ENCODE measurements at places on chromosomes 6 and 20. TPM values are rescaled to one million over a fixed set of nuclear protein-coding genes. Genes with fewer than 3 reads are reported as not detected.
A peak's percentile ranks its signal among the peaks of the same experiment; 100 is the strongest.

DNA sequence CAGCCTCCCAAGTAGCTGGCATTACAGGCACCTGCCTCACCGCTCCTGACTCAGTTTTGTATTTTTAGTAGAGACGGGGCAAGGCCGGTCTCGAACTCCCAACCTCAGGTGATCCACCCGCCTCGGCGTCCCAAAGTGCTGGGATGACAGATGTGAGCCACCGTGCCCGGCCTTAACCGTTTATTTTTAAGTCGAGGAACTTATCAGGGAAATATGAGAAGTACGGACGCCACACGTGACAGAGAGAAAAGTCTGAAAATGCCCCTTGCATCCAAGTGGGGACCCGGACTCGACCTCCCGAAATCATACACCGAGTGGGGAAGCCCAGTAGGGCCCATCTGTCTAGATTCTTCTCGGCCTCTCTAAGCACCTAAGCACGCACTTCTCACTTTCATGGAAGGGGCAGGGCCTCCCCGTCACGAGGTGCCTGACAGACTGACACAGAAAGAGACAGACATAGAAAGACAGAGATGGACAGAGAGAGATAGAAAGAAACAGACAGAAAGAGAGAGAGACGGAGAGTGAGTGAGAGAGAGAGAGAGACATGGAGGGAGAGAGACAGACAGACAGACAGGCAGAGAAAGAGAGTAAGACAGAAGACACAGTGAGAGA lies 756.5 kb upstream of the DEFB115 start:
- H3K4me3 ChIP-seq, result no peak overlapping the region
- H3K4me1 ChIP-seq, result no peaks in the 10 kb centered on the region
- no peak overlapping the region for H3K27ac ChIP-seq
- H3K27me3 ChIP-seq, result no peaks in the 10 kb centered on the region
- no peak for DNase-seq

DNA sequence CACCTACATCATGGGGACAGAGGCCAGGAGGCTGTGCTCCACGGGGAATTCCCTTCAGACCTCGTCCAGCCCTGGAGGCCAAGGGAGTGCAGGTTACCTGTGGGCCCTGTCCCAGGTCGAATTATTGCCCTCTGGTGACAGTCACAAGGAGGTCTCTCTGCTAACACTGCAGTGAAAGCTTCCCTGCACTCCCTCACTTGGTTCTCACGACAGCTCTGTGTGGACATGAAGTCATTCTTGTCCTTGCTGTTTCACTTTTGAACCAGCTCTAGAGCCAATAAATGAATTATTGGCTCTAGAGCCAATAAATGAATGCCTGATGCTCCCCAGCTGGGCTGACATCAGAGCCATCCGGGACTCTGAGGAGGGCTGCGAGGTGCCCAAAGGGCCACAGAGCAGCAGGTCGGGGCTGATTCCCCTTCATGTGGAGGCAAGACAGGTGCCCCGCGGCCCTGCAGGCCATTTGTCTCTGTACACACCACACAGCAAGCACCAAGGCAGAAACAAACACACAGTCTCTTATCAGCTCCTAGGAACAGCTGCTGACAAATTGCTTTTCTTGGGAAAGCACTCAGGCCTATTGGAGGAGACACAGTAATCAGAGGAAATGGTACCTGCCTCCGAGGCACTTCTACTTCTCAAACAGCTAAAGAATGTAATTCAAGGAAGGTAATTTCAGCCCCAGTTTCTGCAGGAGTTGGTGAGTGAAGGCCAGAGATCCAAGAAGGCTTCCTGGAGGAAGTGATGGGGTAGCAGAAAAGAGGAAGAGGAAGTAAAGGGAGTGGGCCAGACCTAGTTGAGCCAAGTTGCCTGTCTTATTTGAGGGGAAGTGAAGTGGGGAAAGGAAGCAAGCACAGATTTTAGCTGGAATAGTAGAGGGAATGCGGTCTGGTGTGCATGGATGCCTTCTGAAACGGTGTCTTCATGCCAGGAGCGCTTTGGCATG lies 27.5 kb upstream of the TBXT start:
- H3K4me1 ChIP-seq, result no peaks in the 10 kb centered on the region
- H3K4me3 ChIP-seq, result no peak overlapping the region
- no peaks in the 10 kb centered on the region for H3K27me3 ChIP-seq
- no peaks in the 10 kb centered on the region for H3K36me3 ChIP-seq
- H3K27ac ChIP-seq, result no peak overlapping the region

GRCh38 chr20:50269091-50270033 lies 78.7 kb downstream of the CEBPB start:
- no peaks in the 10 kb centered on the region for H3K36me3 ChIP-seq
- H3K27ac ChIP-seq, result no peak overlapping the region
- H3K4me3 ChIP-seq, result no peak overlapping the region
- no peak for DNase-seq
- H3K27me3 ChIP-seq, result no peaks in the 10 kb centered on the region

DNA sequence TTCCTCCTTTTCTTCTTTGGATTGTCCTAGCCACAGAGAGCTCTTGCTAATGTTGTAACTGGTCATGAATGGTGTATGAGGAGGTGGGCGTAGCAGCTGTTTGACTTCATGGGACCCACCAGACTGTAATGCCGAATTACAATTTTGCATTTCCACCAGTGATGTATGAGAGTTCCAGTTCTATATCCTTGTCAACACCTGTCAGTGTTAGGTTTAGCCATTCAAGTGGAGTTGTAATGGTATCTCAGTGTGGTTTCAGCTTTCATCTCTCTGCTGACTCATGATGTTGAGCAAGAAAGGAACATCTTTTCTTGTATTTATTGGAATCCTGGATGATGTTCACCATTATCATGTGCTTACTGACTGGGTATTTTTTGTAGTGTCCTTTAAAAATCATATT lies 5.1 kb downstream of the IGF2R start:
- H3K4me1 ChIP-seq, result peaks cover 46% of the 10 kb centered on the region
- H3K27ac ChIP-seq, result no peak overlapping the region
- no peak for DNase-seq
- H3K4me3 ChIP-seq, result no peak overlapping the region
- H3K27me3 ChIP-seq, result no peaks in the 10 kb centered on the region
- H3K36me3 ChIP-seq, result no peaks in the 10 kb centered on the region

The PSORS1C2 gene
- not detected for total RNA-seq

GRCh38 chr20:57283860-57284259 lies 17.4 kb upstream of the BMP7 start:
- H3K36me3 ChIP-seq, result no peaks in the 10 kb centered on the region
- H3K27ac ChIP-seq, result no peak overlapping the region

GRCh38 chr20:47136782-47137181 lies 219.7 kb downstream of the ZMYND8 start:
- H3K4me3 ChIP-seq, result no peak overlapping the region
- no peaks in the 10 kb centered on the region for H3K4me1 ChIP-seq
- H3K36me3 ChIP-seq, result no peaks in the 10 kb centered on the region
- H3K27me3 ChIP-seq, result no peaks in the 10 kb centered on the region
- no peak overlapping the region for H3K27ac ChIP-seq

GRCh38 chr6:75852721-75853120 lies 103.7 kb downstream of the MYO6 start:
- H3K4me1 ChIP-seq, result no peaks in the 10 kb centered on the region
- H3K27ac ChIP-seq, result no peak overlapping the region
- H3K4me3 ChIP-seq, result no peak overlapping the region
- H3K36me3 ChIP-seq, result no peaks in the 10 kb centered on the region

DNA sequence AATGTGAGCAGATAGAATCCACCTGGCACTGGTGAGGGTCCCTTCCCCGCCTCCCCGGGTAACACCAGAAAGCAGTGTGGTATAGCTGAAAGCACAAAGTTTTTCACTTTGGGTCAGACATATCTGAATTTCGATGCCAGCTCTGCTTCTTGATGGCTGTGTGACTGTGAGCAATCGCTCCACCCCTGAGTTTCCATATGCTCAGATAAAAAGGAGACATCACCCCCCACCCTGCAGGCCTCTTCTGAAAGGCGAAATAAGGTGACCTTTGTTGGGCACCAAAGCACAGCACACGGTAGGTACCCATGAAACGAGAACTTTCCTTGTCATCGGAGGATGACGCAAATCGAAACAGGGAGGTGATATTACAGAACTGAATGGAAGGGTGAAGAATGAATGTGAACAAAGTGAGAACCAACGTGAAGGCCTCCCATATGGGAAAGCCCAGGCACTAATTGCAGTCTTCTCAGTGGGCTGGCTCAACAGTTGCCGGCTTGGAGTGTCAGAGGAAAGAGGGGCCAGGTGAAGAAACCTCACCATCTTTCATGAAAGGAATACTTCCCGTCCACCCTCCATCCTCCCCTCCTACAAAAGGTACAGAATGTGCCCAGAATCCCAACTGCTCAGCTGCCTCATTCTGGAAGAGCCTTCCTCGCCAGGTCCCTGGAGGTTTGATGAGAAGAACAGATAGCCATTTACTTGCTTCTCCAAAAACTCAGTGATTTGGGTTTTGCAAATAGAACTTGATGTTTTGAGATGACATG lies 61.8 kb downstream of the NFATC2 start:
- DNase-seq, result peak; percentile 36
- peak overlapping the region; percentile 63 for H3K27ac ChIP-seq
- peak overlapping the region; percentile 8 for H3K4me3 ChIP-seq
- no peaks in the 10 kb centered on the region for H3K27me3 ChIP-seq

The ZNF831 gene
- total RNA-seq, result 36.5 TPM

The TSPO2 gene
- total RNA-seq, result not detected

GRCh38 chr20:36405255-36405654 lies 99.1 kb downstream of the DLGAP4 start:
- no peak for DNase-seq
- H3K27me3 ChIP-seq, result no peaks in the 10 kb centered on the region
- no peaks in the 10 kb centered on the region for H3K4me1 ChIP-seq
- no peak overlapping the region for H3K27ac ChIP-seq
- H3K36me3 ChIP-seq, result no peaks in the 10 kb centered on the region
- no peak overlapping the region for H3K4me3 ChIP-seq

DNA sequence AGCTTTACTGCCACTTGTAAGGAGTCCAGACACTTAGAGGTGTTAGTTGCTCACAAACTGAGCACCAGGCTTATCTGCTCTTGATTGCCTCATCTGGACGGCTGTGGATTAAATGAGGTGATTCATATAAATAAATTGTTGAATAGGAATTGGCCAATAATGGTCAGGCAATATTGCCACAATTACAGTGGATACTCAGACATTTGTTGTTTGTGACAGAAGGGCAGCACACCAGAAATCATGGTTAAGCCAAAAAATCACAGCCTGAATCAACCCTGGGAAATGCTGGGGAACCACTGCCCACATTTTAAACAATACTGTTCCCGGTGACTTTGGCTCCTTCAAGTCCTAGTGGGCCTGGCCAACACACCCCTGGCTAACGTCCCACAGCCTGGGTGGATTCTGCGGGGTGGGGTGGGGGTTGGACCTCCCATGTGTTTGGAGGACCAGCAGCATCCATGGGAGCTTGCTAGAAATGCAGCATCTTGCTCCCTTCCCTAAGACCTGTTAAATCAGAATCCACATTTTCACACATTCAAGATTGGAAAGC lies 29.5 kb upstream of the SPDEF start:
- no peak for DNase-seq
- H3K27me3 ChIP-seq, result no peaks in the 10 kb centered on the region
- H3K4me3 ChIP-seq, result no peak overlapping the region

GRCh38 chr6:77292564-77293546 lies 170.4 kb downstream of the HTR1B start:
- H3K4me1 ChIP-seq, result no peaks in the 10 kb centered on the region
- H3K27me3 ChIP-seq, result no peaks in the 10 kb centered on the region
- DNase-seq, result no peak
- H3K27ac ChIP-seq, result no peak overlapping the region
- H3K36me3 ChIP-seq, result no peaks in the 10 kb centered on the region

The BLOC1S5 gene
- total RNA-seq, result 26.2 TPM

GRCh38 chr6:81309811-81310210 lies 442.7 kb downstream of the TENT5A start:
- no peaks in the 10 kb centered on the region for H3K4me1 ChIP-seq
- no peak for DNase-seq
- no peak overlapping the region for H3K27ac ChIP-seq
- no peaks in the 10 kb centered on the region for H3K36me3 ChIP-seq
- no peak overlapping the region for H3K4me3 ChIP-seq
- no peaks in the 10 kb centered on the region for H3K27me3 ChIP-seq

The BMP7 gene
- total RNA-seq, result not detected

- peak; percentile 61 for DNase-seq
- no peaks in the 10 kb centered on the region for H3K27me3 ChIP-seq
- peaks cover 52% of the 10 kb centered on the region for H3K4me1 ChIP-seq
- peak overlapping the region; percentile 81 for H3K27ac ChIP-seq
Observed at GRCh38 chr6:154247119-154247861, 109.3 kb downstream of the IPCEF1 start.

The MLIP gene
- not detected for total RNA-seq

The TFAP2C gene
- not detected for total RNA-seq

The SLC32A1 gene
- not detected for total RNA-seq

The RSPO4 gene
- total RNA-seq, result 0.19 TPM

The REM1 gene
- total RNA-seq, result not detected

DNA sequence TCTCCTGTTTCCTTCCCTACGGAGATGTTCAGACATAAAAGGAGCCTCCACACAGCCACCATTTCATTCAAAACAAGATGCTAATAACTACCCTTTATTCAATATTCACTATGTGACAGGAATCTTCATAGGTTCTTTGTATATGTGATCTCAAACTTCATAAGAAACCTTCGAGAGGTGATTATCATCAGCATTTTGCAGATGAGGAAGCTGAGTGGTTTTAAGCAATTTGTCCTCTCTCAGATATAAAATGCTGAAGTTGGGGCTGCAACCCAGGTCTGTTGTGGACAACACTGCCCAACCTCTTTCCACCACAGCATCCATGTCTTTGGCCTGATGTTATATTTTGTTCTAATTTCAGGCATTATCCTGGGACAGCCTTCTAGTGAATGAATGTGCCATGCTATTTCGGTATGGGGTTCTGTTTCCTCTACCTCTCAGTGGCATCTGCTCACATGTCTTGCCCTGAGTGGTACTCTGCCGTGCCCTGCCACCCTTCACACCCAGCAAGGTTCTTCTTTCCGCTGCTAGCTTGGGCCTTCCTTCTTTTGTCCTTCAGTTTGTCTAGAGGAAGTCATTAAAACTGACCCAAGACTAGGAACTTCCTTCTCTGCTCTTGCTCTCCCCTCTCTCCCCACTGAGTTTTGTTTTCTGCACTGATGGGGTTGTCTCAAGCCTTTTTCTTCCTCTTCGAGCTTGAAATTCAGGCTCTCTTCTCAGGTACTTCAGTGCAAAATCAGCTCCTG lies 300.9 kb upstream of the PRDM1 start:
- no peaks in the 10 kb centered on the region for H3K36me3 ChIP-seq
- H3K27me3 ChIP-seq, result no peaks in the 10 kb centered on the region
- no peak for DNase-seq

The ME1 gene
- 0.34 TPM for total RNA-seq

GRCh38 chr6:11938285-11938890 lies 73.7 kb upstream of the HIVEP1 start:
- H3K36me3 ChIP-seq, result no peaks in the 10 kb centered on the region
- H3K27me3 ChIP-seq, result no peaks in the 10 kb centered on the region
- no peak for DNase-seq
- no peak overlapping the region for H3K27ac ChIP-seq
- no peak overlapping the region for H3K4me3 ChIP-seq

The POM121L2 gene
- total RNA-seq, result not detected
